ENCODE measurements at places on chromosomes 2 and 18.

- DNase-seq, result no peak
These were observed 406.2 kb downstream of the MTX2 start for GRCh38 chr2:176675271-176675949.

DNA sequence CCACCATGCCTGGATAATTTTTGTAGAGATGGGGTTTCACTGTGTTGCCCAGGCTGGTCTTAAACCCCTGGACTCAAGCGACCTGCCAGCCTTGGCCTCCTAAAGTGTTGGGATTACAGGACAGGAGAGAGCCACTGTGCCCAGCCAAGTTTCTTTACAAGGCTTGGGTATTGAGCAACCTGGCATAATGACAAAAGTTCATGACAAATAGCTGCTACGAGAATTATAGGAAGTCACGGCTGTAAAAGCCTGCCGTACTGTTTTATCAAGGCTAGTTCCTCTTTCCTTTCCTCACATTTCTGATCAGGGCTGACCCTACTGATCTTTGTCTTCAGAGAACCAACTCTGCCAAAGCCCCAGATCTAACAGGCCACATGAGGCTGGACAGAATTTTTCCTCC is 490.4 kb upstream of the SPRED2 start:
- no peak for DNase-seq

DNA sequence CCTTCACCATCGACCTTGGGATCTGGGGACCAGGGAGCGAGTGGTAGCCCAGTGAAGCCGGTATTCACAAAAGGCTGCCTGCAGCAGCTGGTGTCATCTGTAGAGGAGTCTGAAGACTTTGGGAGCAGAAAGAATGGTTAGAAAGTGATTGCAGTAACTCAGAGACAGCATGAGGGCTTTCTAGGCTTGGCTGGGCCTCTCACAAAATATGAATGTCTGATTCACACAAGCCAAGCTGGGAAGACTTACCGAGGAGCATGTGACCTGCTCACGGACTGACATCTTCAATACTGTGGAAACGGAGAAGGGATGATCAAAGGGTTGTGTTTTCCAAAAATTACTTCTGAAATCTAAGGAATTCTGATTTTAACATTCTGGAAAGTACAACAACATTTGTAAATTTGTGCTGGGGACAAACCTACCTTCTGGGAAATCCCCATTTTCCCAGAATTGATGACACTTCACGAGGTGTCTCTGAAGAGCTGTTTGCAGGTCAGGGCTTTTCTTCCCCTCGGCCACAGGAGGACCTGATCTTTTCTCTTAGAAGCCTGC is 111.7 kb downstream of the ACOXL start:
- no peak for DNase-seq

- no peak for DNase-seq
These were observed 171.0 kb upstream of the SIX3 start for GRCh38 chr2:44770221-44771195.

- no peak for DNase-seq
These were observed 22.9 kb upstream of the RAB10 start for GRCh38 chr2:26010943-26011342.

- no peak for DNase-seq
These were observed 49.9 kb downstream of the TMEM17 start for GRCh38 chr2:62455957-62456692.

GRCh38 chr2:223576873-223577272 is 25.3 kb downstream of the SCG2 start:
- no peak for DNase-seq

All from pulmonary artery endothelial cell (primary cell).